Femur (tissue), 1 donor: ENCODE measurements at places on chromosomes 4 and X.

DNA sequence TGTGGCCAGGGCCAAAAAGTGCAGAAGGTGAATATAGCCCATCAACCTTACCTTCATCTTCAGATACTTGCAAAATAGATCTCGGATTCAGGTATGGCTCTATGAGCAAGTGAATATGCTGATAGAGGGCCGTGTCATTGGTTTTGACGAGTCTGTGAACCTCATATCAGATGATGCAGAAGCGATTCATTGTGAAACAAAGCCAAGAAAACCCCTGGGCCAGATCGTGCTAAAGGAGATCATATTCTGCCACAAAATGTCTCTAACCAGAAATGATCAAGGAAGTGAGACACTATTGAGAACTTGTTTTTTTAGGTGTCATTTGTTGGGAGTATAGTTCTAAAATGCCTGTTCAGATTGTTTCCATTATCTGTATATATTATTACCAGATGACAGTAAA, 48.3 kb downstream of the PDK3 start:
- DNase-seq: no peak

- DNase-seq: no peak
These were observed 62.6 kb downstream of the PKD2 start for GRCh38 chr4:88070031-88070430.

DNA sequence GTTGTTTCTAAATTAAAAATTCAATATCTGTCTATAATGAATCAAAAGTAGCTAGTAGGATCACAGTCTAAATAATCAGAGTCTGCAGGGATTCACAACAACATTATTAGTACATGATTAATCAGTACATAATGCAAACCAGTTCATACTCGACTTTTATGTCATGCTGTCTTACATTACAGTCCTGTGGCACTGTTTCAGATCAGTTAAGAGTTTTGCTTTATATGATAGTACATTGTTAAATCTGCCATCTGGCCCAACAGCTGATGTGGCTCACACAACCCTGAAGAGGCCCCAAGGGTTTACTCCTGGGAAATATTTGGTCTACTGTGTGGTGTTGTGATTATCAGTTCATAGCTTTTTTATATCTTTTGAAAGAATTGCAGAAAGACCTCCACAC, 247.1 kb upstream of the ETNPPL start:
- DNase-seq: no peak

GRCh38 chr4:8473920-8474590, 33.5 kb downstream of the TRMT44 start:
- DNase-seq: no peak

DNA sequence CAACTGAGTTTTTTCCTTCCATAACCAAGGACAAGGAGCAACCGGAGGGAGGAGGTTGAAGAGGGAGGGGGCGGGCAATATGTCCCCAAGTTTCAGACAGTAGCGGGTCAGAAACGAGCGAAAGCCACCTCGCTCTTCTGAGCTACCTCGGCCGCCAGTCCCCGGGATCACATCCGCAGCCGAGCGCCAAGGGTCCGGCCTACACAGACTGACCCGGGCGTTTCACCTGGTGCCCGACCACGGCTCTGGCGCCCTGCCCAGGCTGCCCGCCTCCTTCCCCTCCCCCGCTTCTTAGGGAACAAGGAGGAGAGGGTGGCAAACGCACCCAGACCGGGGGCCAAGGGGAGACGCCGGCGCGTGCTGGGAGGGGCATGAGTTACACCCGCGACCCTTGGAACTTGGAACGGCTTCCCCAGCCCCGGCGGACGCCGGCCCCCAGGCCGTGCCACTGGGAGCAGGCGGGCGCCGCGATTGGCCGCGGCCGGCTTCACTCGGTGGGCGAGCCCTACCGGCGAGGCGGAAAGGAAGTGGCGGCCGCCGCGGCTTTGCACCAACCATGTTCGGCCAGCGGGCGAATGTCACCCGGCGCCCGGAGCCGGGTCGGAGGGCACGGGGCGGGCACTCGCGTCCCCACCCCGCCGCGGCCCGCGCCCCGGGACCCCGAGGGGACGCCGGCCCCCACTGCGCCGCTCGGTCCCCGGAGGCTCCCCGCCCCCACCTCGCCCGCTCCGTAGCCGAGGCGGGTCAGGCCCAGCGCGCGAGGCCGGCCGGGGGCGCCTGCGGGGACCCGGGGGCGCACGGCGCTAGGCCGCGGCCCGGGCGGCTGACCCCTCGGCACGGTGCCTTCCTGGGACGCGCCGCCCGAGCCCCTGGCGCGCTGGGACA, 1.5 kb downstream of the IRF2 start:
- DNase-seq: peak; percentile 84

GRCh38 chr4:121953860-121954259, 2.0 kb upstream of the TRPC3 start:
- no peak for DNase-seq

DNA sequence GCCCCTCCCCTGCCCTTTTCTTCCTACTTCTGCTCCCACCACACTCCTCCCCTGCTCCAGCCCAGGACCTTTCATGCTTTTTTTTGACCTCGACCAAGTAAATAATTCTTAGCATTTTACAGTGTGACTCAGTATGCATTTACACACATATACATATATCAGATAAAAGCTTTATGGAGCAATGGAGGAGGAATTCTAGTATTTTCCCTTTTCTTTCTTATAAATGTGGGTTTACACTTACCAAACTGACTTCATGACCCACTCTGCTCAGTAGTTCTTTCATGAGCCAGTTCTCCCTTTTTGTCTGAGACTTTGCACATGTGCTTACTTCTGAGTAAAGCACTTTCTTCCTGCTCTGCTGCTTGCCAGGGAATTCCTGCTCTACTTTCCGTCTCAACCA, 111.8 kb upstream of the H2AZ1 start:
- no peak for DNase-seq

- DNase-seq: peak; percentile 85
These were observed 16.1 kb downstream of the RNF4 start for GRCh38 chr4:2484993-2485392.
